Progenitor cell of endocrine pancreas (in vitro differentiated cells): ENCODE measurements at places on chromosomes 3 and 15.

DNA sequence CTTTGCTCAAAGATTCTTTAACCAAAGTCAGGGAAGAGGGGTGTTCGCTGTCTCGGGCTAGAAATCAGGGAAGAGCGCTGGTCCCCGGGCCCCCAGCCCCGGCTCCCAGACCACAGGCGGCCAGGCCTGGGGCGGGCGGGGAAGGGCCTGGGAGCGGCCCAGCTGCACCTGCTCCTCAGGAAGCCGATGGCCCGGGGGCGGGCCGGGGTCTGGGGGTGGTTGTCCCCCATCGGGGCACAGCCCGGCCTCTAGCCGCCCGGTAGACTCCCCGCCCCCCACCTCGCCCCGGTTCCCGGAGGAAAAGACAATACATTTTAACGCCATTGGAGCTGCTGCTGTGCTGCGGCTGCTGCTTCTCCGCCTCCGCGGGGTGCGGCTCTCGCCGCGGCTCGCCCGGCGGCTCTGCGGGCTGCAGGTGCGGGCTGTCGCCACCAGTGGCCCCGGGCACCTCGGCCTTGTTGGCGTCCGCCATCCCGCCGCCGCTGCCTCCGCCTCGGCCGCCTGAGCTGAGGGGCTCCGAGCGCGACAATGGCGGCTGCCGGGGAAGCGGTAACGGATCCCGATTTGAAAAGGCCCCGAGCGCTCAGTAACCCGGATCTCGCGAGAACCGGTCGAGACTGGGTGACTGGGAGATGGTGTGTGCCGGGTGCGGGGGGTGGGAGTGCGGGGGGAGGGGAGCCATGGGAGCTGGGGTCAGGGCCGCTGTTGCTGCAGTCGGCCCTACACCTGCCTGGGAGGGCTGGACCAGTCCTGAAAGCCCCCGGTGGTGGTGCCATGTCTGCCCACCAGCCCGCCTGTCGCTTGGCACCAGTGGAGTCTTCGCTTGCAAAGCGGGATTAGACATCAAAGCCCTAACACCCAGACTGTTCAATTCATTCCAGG, at the start of gene MYEF2:
TSS of gene MYEF2 (minus strand) at position 530 of the 882 bp plus-strand sequence. CDS start at position 472, 58 bp downstream.
- DNase-seq: peak; percentile 73

- DNase-seq: no peak
Observed at GRCh38 chr3:58323529-58324390, 8.9 kb upstream of the PXK start.

GRCh38 chr3:113717818-113718217, 21.4 kb upstream of the USF3 start:
- no peak for DNase-seq

GRCh38 chr15:48702569-48703236, 57.2 kb upstream of the FBN1 start:
- DNase-seq: no peak

- no peak for DNase-seq
Observed at GRCh38 chr3:71859123-71859519, 74.2 kb upstream of the PROK2 start.

DNA sequence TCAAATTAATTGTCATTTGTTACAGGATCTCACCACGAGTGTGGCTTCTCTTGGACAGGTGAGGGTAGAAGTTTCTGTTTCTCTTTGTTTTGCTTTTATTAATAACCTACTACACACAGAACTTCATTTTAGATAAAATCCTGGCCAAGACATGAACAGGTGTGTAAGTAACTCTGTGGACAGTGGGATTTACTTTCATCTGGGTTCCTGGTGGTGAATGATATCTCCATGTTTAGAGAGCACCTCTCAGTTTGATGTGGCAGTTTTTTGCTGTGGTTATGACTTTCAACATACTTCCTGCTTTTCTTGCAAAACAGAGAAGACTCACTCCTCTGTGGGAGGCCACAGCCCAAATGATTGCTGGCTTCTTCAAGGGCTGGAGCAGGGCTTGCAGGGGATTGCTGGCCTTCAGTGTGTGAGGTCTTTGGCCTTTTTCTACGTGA, 71.1 kb upstream of the XCR1 start:
- DNase-seq: no peak

- DNase-seq: no peak
Observed at GRCh38 chr15:69080295-69081248, 66.1 kb downstream of the NOX5 start.

- no peak for DNase-seq
Observed at GRCh38 chr3:61861410-61861809, 300.0 kb downstream of the PTPRG start.

GRCh38 chr3:176696816-176697215, 500.5 kb downstream of the TBL1XR1 start:
- no peak for DNase-seq

DNA sequence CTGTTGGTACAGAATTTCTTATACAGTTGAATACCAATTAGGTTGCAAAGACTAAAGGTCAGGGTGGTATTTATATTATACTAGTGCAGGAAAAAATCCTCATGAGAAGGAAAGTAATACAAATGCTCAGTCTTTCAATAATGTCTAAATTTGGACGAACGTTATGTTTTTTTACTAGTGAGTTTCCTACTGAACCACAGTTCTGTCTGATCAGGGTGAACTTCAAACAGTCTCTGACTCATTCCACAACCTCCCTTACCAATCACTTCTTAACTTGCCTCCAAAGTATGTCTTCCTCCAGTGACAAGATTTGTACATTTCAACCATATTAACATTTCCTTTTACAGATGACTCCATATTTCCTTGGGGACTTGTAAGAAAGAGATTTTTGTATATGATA, 3.4 kb downstream of the TMEM212 start:
- no peak for DNase-seq

DNA sequence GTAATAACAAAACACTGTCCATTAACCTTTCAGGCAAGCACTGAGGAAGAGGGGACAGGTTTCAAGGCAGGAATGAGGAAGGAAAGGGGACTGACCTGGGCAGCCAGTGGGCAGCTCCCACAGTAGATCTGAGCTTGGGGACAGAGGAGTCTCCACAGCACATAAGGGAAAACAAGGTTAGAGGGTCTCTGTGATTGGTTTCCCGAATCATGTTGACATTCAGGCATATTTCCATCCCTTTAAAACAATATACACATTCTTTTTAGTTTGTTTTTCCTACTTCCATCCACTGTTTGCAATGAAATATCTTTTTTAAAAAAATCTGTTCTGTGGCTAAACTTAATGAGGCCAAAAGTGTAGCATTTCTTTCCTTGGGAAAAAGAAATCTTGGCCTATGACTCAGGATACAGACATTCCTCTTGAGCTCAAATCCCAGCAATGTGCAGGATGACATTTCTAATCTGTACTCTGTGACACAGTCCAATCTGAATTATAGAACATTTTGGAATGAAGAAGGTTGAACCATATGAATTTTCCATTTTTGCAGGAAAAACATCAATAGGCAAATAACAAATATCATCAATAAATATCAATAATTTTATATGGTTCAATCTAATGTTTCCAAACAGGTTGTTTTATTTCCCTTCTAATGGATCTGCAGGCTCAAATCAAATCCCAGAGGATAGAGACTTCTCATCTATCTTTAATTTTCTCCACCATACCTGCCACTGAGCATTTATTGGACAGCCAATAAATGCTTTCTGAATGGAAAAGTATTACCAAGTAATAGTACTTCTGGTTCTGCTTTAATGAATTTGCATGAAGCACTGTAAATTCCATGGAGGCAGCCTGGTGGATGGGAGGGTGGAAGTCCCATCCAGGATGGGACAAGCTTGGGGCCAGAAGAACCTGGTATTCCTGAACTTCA, 54.1 kb downstream of the ITGB5 start:
- DNase-seq: no peak

- DNase-seq: no peak
Observed at GRCh38 chr15:43878446-43878845, 51.6 kb downstream of the WDR76 start.

- DNase-seq: peak; percentile 52
Observed at GRCh38 chr3:195895078-195895860, 13.1 kb downstream of the TNK2 start.

DNA sequence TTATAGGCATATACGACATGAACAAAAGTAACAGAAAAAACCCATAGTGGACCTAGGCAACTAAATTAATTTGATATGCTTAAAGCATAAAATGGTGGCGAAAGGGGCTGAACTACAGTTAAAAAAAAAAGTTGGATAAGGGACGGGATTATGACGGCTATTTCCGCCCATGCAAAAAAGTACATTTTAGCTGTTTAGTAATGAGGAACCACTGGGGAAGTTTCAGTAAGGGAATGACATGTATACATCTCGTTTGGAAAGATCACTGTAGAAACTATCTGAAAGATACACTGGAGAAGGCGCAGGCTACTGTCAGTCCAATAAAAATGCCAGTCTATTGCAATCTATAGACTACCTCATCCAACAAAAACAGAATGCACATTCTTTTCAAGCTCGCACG, 65.6 kb downstream of the ZNF148 start:
- no peak for DNase-seq

DNA sequence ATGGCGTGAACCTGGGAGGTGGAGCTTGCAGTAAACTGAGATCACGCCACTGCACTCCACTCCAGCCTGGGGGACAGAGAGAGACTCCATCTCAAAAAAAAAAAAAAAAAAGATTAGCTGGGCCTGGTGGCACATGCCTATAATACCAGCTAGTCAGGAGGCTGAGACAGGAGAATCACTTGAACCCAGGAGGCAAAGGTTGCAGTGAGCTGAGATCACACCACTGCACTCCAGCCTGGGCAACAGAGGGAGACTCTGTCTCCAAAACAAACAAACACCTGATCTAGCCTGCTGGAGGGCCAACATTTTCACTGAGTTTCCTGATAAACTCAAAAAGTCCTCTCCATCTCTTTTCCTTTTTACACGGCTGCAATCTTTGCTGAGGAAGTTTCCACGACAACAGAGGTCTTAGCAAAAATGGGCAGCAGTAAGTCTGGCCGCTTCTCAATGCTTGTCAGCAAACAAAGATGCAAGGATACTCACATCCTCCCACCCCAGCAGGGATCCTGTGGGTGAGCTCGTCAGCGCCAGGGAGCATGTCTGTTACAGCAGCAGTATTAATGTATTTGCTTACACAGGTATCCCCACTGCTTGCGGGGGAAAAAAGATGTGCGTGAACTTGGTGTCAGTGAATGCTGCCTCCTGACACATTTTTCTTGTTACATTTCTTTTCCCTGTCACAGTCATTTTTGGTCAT, 21.0 kb upstream of the CCDC174 start:
- DNase-seq: no peak

DNA sequence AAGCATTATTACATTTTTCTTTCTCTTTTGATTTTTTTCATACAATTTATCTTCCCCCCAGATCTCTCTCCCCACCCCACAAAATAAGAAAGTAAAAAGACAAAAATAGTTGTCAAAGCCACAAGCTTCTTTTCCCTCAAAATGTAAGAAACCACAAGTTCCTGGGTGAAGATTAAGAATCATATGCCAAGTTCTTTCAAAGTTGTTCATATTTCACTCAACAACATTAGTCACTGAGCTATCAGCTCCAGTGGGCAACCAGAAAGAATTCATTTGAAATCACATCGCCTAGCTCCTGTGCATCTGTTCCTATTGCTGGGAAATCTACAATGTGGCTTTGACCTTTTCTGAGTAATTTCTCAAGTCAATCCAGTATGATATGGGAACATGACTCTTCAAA, 681.6 kb upstream of the ARPP21 start:
- no peak for DNase-seq

GRCh38 chr15:90838139-90838538, 30.2 kb upstream of the FURIN start:
- DNase-seq: no peak

DNA sequence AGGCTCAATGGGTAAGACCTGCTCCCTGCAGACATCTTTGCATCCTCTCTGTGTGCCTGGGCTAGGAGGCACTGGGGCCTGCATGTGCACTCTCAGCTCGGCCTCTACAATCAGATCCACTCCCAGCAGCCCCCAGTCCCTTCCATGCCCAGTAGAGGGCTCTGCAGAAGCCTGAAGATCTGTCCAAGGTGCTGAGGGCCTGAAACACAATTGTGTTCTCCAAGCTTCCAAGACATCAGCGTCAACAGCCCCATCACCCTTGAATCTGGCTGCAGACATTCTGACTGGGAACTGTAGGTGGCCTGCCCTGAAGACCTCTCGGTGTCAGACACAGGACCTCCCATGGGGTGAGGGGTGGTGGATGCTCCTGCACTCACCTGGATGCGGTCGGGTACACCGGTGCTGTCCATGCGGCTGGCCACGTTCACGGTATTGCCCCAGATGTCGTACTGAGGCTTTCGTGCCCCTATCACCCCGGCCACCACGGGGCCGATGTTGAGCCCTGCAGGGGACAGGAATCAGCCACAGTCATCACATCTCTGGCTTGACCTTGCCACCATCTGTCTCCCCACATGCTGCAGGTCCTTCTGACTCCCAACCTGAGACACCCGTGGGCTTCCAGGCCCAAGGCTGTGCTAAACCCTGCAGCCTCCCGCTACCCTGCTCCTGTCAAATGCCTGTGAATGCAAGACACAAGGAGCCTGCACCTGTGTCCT, 84.7 kb downstream of the SEC22A start:
- DNase-seq: peak; percentile 56

GRCh38 chr3:182036382-182036781, 324.7 kb downstream of the SOX2 start:
- no peak for DNase-seq

GRCh38 chr15:85129881-85130280, 148.2 kb downstream of the PDE8A start:
- DNase-seq: no peak

- no peak for DNase-seq
Observed at GRCh38 chr15:44194323-44195150, 534 bp downstream of the FRMD5 start.

DNA sequence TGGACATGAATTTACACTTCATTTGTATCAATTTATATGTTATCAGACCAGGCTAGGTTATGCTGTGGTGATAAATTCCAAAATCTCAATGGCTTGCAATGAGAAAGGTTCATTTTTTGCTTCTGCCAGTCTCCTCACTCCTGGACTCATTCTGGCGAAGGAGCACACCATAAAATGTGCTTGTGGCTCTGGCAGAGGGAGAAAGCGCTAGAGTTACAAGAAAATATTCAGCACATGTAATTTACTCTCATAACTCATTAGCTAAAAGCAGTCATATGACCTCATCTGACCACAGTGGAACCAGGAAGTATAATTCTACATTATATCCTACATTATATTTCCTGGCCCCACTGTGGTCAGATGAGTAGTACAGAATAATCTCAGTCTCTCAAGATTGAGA, 193.8 kb downstream of the BCHE start:
- no peak for DNase-seq

- DNase-seq: no peak
Observed at GRCh38 chr3:132006605-132007204, 28.1 kb downstream of the CPNE4 start.

DNA sequence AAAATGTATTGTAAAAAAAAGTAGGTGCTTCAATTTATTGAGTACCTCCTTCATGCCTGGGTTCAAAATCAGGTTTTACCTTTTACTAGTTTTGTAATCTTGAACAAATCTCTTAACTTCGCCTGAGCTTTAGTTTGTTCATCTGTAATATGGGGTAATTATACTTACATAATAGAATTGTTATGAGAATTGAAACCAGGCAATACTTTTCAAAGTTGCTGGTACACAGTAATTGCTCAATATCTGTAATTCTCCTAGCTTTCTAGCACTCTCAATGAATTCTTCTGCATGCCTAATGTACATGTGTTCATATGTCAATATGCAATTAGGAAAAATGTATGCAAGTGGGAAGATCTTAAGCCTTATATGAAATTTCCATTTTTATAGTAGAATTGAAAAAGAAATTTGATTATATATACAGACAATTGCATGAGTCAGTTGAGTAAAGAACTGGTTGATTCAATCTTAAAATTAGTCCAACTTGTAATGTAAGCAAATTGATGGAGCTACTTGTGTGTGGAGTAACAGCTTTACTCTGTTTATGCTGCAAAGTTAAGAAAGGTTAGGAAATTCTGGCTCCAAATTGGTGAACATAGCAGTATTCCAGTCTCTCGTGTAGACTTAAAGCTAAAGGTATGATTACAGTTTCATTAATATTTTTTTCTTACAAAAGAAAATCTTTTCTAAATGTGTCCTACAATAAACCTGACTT, 4.1 kb downstream of the TNFSF10 start:
- DNase-seq: no peak
